ENCODE measurements at places on chromosomes 6 and 20.

DNA sequence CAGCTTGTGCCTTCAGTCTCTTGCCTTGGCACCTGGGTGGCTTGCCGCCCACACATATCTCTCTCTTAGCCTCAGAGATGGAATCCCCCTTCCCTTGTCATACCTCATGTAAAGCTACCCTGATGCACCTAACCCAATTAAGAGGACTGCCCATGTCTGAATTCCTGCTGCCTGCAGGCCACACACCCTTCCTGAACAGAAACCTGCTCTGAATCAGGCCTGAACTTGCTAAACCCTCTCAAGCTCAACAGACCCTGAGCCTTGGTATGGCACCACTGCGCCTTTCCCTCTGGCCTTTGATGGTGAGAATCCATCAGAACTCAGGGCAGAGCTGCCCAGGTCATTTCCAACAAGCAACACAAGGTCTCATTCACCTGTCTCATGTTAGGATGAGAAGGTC is 5.2 kb downstream of the RAET1G start:
- no peak for DNase-seq

DNA sequence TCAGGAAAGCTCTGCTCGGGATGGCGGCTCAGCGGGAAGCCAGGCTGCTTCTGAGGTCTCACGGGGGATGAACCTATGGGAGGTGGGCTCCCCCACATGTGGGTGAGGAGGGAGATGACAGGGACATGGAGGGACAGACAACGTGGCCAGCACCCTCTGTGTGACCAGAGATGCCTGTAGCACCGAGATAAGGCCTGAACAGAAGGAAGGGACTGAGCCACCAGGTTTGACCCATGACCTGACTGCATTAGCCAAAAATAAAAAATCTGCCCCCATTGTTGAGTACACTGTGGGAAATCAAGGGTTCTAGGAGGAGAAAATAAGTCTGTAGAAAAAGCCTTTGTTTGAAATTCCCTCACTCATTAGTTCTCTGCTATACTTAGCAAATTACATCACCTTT is 105.7 kb downstream of the RNASET2 start:
- DNase-seq, result no peak

- no peak for DNase-seq
Observed at GRCh38 chr6:116564311-116564710, 7.0 kb upstream of the RWDD1 start.

GRCh38 chr6:57017841-57018240 is 28.7 kb upstream of the KIAA1586 start:
- DNase-seq, result no peak

DNA sequence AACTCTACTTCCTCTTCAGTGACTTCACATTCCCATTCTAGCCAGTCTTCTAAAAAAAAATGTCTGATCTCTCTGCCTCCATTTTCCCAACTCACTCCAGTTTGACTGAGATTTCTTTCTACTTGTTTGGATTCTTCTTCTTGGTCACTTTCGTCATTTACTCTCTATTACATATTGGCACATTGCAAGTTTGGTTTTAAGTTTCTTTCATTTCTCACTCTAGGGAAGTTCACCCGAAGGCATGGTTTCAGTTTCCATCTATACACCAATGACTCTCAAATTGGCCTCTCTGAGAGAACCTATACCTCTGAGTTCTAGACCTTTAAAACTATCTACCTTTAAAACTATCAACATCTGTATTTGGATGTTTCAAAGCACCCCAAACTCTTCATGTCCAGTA is 51.3 kb downstream of the CD109 start:
- no peak for DNase-seq

GRCh38 chr20:64216036-64216435 is 39.5 kb upstream of the PCMTD2 start:
- no peak for DNase-seq

DNA sequence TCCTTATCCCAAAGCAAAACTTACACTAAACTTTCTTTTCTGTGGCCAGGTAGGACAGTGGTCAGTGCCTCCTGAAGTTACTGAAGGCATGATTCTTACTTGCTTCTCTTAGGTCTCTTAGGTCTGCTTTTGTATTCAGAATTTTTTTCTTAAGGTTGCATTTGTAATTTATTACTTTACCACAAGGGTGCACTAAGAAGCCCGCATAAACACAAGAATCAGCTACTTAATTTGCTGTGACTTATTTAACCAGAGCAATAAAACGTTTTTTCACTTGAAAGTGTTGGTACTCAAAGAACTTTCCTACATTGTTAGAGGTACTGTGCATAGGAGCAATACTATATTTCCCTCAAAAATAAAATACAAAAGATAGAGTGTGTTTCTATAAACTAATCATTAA is 75.4 kb upstream of the LAMA2 start:
- no peak for DNase-seq

GRCh38 chr20:25389401-25389857 is 1.2 kb downstream of the ABHD12 start:
- DNase-seq, result no peak

- DNase-seq, result no peak
Observed at GRCh38 chr6:134049176-134049575, 3.2 kb downstream of the SLC2A12 start.

- DNase-seq, result no peak
Observed at GRCh38 chr6:110589865-110590513, 113.6 kb upstream of the SLC22A16 start.

DNA sequence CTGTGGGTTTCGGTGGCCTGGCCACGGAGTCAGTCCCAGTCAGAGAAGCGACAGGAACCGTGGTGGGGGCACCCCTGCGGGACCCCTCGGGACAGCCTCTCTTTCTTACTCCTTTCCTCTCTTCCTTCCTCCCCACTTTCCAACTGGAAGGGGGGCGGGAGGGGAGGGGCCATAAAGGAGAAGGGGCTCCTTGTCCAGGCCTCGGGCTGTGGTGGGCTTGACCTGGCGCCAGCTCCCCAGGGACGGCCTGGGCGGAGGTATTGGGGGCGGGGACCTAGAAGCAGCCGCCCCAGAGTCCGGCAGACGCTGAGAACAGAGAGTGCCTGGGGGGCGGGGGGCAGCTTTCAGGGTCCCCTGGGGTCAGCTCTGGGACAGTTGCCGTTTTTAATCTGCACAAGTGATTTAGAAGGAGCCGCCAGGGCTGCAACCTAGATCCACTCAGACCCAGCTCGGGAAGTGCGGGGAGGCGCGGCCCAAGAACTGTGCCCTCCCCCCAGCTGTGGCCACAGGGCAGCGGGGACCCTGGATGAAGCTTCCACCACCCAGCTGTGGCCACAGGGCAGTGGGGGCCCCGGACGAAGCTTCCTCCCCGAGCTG is 6.4 kb upstream of the ABHD16B start:
- DNase-seq, result no peak

DNA sequence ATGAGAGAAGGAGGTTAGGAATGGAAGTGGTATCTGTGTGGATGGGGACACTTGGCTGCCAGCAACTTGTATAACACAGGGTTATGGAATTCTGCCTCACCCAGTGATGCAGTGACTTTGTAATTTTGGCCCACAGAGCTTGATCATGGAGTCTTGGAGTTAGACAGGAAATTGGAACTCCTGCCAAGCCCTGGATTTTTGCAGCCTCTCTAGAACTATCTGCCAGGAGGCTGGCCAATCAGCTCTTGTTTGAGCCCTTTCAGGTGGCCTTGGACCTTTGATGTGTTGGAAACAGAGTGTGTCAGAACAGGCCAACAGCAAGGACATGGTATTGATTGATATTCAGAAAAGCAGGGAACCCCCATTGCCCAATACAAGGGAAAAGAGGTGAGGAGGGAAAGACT is 157.7 kb upstream of the GGTLC1 start:
- DNase-seq, result no peak

GRCh38 chr6:14232889-14233288 is 115.3 kb downstream of the CD83 start:
- no peak for DNase-seq

DNA sequence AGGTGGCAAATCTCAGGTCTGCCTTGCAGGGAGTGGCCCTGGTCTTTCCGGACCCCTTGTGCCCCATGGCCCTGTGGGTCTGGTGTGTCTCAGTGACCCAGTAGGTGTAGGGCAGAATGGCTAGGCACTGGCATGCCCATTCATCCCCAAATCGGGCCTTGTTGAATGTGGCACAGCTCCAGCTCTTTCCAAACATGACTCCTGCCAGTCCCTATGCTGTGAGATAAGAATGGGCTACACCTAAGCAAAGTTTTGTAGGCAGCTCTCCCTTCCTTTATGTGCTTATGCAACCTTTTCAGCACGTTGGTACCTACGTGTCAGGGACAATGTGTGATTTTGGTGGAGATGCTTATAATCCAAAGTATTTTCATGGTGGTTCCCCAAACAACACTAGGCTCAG is 33.9 kb downstream of the FOXO3 start:
- DNase-seq, result no peak

GRCh38 chr6:151862461-151862860 is 55.0 kb downstream of the ESR1 start:
- no peak for DNase-seq

- DNase-seq, result no peak
Observed at GRCh38 chr6:157808405-157808950, 14.6 kb upstream of the SNX9 start.

DNA sequence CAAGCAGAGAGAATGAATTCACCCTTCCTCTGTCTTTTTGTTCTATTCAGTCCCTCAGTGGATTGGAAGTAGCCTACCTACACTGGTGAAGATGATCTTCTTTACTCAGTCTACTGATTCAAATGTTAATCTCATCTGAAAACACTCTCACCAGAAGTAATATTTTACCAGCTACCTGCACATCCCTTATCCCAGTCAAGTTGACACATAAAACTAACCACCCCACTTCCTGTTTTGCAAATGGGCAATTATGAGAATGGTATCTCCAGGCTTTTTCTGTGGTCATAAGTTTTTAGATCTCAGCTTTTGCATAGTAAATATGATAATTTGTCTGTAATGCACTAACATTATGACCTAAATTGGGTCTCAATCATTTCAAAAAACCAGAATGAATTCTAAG is 228.8 kb upstream of the ECI2 start:
- no peak for DNase-seq

DNA sequence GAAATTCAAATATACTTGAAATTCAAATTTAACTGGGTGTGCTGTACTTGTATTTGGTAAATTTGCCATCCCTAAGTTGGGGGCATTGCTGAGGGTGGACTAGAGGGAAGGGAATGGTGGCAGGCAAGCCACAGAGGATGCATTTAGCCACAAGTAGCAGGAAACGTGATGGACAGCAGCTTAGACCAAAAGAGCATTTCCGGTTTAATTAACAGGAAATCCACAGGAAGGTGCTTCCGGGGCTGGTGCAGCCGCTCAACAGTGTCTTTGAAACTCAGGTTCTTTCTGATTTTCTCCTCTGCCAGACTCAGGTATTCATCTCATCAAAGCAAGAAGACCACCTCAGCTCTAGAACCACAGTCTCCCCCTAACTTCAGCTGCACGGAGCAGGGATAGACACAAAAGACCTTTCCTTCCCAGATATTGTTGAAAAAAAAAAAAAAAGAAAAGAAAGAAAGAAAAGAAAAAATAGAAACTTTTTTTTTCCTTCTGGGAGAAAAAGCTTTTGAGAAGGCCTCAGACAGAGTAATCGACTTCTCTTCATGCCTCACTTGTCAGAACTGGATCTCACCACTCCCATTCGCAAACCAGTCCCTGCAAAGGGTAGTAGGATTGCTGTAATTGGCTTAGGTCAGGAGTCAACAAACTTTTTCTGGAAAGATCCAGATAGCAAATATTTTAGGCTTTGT is 8.0 kb upstream of the BCAS1 start:
- no peak for DNase-seq

GRCh38 chr20:2729251-2729713 is 36.7 kb downstream of the EBF4 start:
- DNase-seq, result no peak

DNA sequence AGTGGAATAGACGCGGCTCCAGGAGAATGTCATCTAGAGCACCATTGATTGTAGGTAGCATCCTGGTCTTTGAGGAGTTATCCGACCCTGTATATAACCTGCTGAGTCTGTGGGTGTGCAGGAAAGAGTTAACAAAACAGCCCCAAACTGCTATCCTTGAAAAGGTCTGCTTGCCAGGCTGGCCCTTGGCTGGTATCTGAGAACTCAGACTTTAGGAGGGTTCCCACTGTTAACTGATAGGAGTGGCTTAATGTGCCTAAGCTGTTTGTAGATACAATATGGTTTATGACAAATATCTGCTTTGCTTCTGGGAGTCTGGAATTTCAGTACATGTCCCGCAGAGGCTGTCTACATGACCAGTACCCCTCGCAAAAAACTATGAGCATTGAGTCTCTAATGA is 27.6 kb upstream of the MCUR1 start:
- DNase-seq, result no peak

- DNase-seq, result no peak
Observed at GRCh38 chr6:1131285-1132079, 180.4 kb upstream of the FOXQ1 start.

GRCh38 chr20:8132484-8133309 is 631 bp downstream of the PLCB1 start:
- peak; percentile 11 for DNase-seq

DNA sequence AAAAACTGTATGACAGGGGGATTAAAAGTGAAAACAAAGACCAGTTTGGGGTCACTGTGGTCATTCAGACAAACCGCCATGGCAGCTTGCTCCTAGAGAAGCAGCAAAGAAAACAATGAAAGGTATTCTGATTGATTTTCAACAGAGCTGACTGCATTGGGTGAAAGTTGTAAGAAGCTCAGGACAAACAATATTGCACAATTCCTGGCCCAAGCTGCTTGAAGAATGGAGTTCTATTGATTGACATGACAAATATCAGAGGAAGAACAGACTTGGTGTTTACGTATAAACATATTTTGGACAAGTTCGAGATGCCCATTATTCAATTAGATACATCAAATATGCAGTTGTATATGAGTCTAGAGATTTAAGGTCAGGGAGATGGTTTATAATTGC is 62.0 kb downstream of the TRIM38 start:
- no peak for DNase-seq

Data from caudate nucleus (tissue), 63 donors.